Forelimb muscle (tissue), 1 donor: ENCODE measurements at places on chromosomes 3 and 15. TPM values are rescaled to one million over a fixed set of nuclear protein-coding genes. Genes with fewer than 3 reads are reported as not detected.

HDAC11 gene
- 15.8 TPM for polyA plus RNA-seq

CLDN18 gene
- polyA plus RNA-seq: 0.39 TPM

GRCh38 chr3:129312671-129313414, 34.2 kb downstream of the HMCES start:
- DNase-seq: no peak

WDR93 gene
- 0.18 TPM for polyA plus RNA-seq

DNA sequence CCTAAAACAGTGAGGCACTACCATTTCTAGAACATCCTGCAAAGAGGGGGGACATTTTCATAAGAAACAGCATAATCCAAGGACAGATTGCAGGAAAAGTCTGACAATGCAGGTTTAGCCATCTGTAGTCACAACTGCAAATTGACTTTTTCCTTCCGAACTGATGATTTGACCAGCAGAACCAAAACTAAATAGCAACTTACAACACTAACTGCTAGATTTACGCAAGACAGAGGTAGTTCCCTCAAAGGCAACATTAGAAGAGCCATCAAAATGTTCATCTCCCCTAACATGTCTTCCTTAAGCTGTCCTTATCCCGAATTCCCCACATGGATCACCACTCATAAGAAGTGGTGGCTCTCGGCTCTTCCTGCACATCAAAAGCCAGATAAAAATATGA, 129.6 kb downstream of the GADL1 start:
- DNase-seq: no peak

DNA sequence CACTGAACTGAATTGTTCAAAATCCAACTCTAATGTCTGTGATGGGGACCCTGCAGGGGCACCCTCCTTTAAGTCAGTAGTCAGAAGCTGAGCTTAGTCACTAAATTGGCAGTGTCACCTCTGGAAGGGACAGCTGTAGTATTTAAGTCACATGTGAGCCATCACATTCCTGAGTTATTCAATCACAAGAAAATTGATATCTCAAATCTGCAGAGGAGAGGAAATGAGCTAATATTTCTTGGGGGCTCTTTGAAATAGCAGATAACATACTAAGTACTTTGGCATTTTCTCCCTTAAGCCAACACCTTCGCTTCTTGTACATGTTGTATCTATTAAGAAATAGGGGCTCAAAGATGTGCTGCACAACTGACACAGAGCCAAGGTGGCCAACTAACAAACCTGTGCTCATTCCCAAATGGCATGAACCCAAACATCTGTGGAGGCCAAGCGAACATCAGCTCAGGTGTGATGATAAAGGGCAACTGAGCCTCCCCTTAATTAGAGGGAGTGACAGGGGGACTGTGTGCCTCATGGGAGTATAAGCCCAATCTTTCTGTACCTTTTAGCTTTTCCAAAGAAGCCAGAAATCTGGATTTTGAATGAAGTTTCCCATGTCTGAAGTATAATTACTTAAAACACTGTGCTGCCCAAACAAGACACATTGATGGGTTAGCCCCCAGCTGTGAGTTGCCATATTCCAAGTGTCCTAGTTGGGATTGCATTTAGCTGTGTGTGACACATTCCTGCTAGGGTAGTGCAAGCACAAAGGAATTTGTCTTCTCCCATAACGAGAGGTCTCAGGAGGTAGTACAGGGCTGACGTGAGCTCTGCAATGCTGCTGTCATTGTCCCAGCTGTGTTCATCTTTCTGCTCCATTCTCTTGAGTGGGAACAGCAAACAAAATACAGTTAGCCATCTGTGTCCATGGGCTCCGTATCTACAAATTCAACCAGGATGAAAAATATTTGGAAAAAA, 63.3 kb downstream of the ABHD5 start:
- no peak for DNase-seq

GRCh38 chr3:129662191-129662608, 55.7 kb upstream of the PLXND1 start:
- DNase-seq: no peak

ARHGAP11A gene
- 14.4 TPM for polyA plus RNA-seq

- DNase-seq: peak; percentile 24
Measured at GRCh38 chr15:76190751-76191538, 120.3 kb downstream of the ETFA start.

DNA sequence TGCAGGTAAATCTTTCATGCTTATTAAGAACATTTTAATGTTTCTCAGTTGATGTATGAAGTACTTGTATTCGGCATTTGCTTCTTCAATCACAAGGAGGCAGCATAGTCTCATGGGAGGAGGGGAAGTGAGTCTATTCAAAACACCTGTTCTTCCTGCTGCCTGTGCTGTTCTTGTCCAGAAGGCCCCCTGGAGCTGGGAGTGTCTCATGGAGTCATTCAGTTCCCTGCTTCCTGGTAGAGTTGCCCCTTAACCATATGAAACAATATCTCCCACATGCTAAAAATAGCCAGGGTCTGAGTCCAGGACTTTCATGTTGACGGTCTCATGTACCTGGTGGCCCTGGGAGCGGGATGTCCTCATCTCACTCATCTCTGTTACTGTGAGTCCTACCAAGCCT, 15.5 kb upstream of the PPP1R2 start:
- no peak for DNase-seq

DNA sequence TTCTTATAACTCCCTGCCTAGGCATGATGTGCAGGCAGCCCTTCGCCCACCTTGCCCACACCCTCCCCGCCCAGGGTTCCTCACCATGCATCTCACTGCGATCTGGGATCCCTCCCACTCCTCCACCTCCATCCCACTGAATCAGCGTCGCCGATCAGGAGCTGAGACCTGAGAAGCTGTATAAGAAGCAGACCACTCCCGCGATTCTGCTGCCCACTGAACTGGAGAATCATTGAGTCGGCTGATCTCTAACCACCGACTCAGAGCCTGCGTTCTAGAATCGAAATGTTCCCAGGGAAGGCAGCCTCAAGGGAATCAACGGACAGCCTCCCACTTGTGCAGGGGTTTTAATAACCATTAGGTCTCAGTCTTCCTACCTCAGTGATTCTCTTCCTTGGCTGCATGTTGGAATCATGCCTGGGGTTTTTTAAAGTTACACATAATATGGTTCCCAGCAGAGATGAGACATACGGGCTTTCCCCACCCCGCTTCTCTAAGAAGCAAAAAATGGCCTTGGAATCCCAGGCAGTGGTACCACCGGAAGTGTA, 60.2 kb downstream of the TMEM44 start:
- DNase-seq: no peak
